ENCODE measurements at places on chromosomes 2 and 18. TPM values are rescaled to one million over a fixed set of nuclear protein-coding genes. Genes with fewer than 3 reads are reported as not detected.

DYNAP gene
- total RNA-seq = not detected

TMEM37 gene
- not detected for total RNA-seq

EPAS1 gene
- not detected for total RNA-seq

FAM124B gene
- not detected for total RNA-seq

EDAR gene
- not detected for total RNA-seq

METTL21A gene
- total RNA-seq = 76.3 TPM

CHRNA1 gene
- total RNA-seq = not detected

IL1RL2 gene
- total RNA-seq = not detected

RAB27B gene
- total RNA-seq = 0.11 TPM

RBMS1 gene
- not detected for total RNA-seq

ASXL3 gene
- not detected for total RNA-seq

ALPP gene
- not detected for total RNA-seq

KLHL41 gene
- 0.07 TPM for total RNA-seq

CRYBA2 gene
- not detected for total RNA-seq

VWA3B gene
- total RNA-seq = not detected

FEV gene
- not detected for total RNA-seq

ATP6V1B1 gene
- not detected for total RNA-seq

IL1B gene
- not detected for total RNA-seq

ALPI gene
- total RNA-seq = not detected

IL36A gene
- total RNA-seq = not detected

MOGAT1 gene
- total RNA-seq = not detected

EN1 gene
- total RNA-seq = not detected

PRKAG3 gene
- not detected for total RNA-seq

MROH2A gene
- 2.6 TPM for total RNA-seq

GCFC2 gene
- 67.7 TPM for total RNA-seq

CREB1 gene
- total RNA-seq = 74.6 TPM

MYO7B gene
- 3.0 TPM for total RNA-seq

TLX2 gene
- total RNA-seq = 2.5 TPM

PER2 gene
- 19.0 TPM for total RNA-seq

KCNIP3 gene
- total RNA-seq = not detected

IL36G gene
- not detected for total RNA-seq

KCNG2 gene
- not detected for total RNA-seq

MLPH gene
- not detected for total RNA-seq

POLR1B gene
- 23.8 TPM for total RNA-seq

PNKD gene
- total RNA-seq = 26.5 TPM

REG1B gene
- total RNA-seq = not detected

PCGF1 gene
- total RNA-seq = 44.8 TPM

GPR45 gene
- total RNA-seq = not detected

PRKRA gene
- 90.5 TPM for total RNA-seq

TDRD15 gene
- not detected for total RNA-seq

FAM161A gene
- total RNA-seq = 9.5 TPM

TMEFF2 gene
- not detected for total RNA-seq

SMYD1 gene
- not detected for total RNA-seq

PEX13 gene
- 17.4 TPM for total RNA-seq

EMILIN2 gene
- total RNA-seq = 2.3 TPM

NOSTRIN gene
- not detected for total RNA-seq

FEZ2 gene
- total RNA-seq = 32.7 TPM

UGT1A3 gene
- not detected for total RNA-seq
